ENCODE measurements at places on chromosomes 6 and 20.

GRCh38 chr6:144144996-144145395 lies 5.3 kb upstream of the STX11 start:
- DNase-seq: no peak

GRCh38 chr6:2526766-2527165 lies 224.0 kb downstream of the MYLK4 start:
- no peak for DNase-seq

- DNase-seq: no peak
These were observed 24.6 kb downstream of the PRSS35 start for GRCh38 chr6:83536647-83537589.

GRCh38 chr20:43515628-43516027 lies 8.1 kb downstream of the L3MBTL1 start:
- no peak for DNase-seq

- no peak for DNase-seq
These were observed 94.3 kb upstream of the BHLHE23 start for GRCh38 chr20:63100926-63101699.

- no peak for DNase-seq
These were observed 15.4 kb downstream of the EZR start for GRCh38 chr6:158803733-158804143.

DNA sequence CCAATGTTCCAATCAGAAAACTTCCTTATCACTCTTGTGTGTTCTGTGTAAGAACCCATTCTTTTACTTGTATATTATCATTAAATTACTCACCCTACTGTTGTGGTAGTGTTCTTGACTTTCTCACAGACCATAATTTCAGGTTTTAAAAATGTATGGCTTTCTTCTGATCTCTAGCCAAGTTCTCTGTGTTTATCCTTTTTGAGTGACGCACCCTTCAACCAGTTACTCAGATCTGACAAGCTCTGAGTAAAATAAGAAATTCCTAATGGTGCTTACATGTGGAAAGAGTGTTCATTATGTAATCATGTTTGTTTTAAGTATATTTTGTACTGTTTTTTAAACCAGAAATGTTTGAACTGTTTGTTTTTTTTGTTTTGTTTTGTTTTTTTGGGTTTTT lies 11.0 kb downstream of the TBPL1 start:
- DNase-seq: no peak

DNA sequence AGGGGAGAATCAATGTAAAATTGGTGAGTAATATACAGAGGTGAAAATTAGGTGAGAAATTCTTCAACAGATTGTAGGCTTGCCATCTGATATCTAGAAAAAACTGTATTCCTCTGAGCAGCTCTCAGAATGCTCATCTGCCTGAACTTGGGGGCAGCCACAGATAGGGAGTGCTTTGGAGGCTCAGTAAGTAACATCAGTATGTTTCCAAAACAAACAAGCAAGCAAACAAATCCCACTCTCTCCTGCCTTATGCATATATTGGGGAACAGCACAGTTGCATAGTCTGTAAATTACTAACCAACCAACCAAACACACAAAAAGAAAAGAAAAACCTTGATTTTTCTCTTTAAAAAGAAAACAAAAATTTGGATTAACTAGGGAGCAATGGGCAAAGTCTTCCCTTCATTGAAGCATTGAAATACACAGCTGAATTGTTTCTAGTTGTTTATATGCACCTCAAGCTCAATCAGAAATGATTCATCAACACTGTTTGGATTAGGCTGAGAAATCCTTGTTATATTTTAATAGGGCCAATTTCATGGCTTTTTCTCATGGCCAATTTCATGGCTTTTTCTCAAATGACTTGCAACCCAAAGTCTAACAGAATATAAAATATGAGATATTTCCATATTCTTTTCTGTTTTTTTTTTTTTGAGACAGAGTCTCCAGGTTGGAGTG lies 50.1 kb upstream of the DEK start:
- DNase-seq: no peak

- DNase-seq: no peak
These were observed 8.7 kb downstream of the FNDC11 start for GRCh38 chr20:63562461-63563224.

DNA sequence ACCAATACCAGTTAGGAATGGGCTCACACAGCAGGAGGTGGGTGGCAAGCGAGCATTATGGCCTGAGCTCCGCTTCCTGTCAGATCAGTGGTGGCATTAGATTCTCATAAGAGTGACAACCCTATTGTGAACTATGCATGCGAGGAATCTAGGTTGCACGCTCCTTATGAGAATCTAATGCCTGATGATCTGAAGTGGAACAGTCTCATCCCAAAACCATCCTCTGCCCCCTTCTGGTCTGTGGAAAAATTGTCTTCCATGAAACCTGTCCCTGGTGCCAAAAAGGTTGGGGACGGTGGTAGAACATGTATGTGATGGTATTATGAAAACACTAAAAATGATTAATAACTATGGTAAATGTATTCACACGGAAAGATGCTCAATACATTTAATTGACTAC lies 99.7 kb upstream of the HIVEP1 start:
- no peak for DNase-seq

DNA sequence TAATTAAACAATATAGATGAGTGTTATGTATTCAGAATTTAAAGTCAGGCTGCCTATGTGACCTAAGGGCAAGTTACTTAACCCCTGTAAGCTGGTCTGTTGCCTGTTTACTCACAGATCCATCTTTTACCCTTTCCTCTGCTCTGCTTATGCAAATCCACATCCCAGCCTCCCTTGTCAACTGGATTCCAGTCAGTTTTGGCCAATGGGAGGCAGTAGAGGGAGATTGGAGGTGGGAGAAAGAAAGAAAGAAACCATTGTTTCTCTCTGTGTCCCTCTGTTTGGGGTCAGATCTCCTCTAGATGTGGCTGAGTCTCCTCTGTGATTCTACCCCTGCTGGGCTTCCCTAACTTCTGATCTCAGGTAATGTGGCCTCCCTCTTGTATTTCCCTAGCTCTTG lies 266.8 kb upstream of the PLN start:
- DNase-seq: no peak

GRCh38 chr6:104126315-104127005 lies 733.3 kb downstream of the HACE1 start:
- DNase-seq: no peak

DNA sequence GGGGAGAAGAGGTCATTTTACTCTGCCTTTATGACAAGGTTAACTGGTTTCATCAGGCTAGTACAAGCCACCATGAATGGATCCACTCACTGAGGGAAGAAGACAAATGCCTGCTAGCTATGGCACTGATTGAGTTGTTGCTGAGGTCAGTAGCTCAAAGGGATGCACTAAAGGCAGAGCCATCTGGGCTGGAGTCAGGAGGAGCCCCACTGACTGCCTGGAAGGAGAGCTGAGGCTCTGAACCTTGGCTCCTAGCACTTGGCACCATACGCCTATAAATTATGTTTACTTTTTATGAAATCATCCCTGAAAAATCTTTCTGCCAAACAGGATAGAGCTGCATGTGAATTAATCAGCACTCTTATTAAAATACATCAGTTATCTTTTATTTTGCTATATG lies 104.6 kb downstream of the DTD1 start:
- DNase-seq: no peak
